ENCODE measurements at places on chromosomes 3 and 15. TPM values are rescaled to one million over a fixed set of nuclear protein-coding genes. Genes with fewer than 3 reads are reported as not detected.

GRCh38 chr3:197521277-197522182 lies 34.2 kb downstream of the BDH1 start:
- no peak overlapping the region for H3K27ac ChIP-seq
- no peaks in the 10 kb centered on the region for H3K27me3 ChIP-seq
- H3K36me3 ChIP-seq: no peaks in the 10 kb centered on the region
- peaks cover 3% of the 10 kb centered on the region for H3K4me1 ChIP-seq

DNA sequence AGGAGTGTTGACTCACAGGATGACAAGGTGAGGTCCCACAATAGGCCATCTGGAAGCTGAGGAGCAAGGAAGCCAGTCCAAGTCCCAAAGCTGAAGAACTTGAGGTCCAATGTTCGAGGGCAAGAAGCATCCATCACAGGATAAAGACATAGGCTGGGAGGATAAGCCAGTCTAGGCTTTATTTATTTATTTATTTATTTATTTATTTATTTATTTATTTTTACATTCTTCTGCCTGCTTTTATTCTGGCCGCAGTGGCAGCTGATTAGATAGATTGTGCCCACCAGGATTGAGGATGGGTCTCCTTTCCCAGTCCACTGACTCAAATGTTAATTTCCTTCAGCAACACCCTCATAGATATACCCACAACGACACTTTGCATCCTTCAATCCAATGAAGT lies 472.2 kb upstream of the DPPA4 start:
- H3K27ac ChIP-seq: no peak overlapping the region
- H3K4me1 ChIP-seq: no peaks in the 10 kb centered on the region
- no peak for DNase-seq

DNA sequence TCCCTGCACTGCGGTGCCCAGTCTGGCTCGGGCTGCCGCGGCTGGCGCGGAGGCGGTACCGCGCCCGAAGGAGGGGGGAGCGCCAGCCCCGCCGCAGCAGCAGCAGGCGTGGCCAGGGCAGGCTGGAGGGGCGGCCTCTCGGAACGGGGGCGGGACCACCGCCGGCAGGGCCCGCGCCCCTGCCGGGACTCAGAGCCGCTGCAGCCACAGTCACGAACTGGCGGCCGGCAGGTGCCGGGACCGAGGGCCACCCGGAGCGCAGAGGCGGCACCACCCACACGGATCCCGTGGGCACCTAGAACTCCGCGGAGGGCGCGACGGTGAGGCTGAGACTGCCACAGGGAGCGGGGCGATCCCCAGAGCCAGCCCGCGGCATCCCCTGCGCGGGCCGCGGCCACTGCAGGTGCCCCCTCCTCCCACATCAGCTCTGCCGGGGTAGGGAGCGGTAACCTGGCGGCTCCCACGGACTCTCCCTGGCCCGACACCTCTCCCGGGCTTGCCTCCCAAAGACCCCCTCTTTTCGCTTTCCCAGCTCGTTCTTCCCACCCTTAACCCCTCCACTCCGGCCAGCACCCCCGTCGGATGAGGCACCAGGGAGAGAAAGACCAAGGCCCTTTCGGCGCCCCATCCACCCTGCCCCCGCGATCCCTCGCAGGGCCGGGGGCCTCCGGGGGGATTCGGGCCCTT lies at the start of gene VWA5B2:
TSS of gene VWA5B2 (plus strand) at position 192 of the 687 bp plus-strand sequence. CDS start 944 bp downstream, outside the sequence.
- peaks cover 22% of the 10 kb centered on the region for H3K27me3 ChIP-seq
- DNase-seq: no peak
- H3K27ac ChIP-seq: no peak within 1 kb of the TSS
- no peaks in the 10 kb centered on the region for H3K36me3 ChIP-seq
- peak within 1 kb of the TSS; percentile 76 for H3K4me3 ChIP-seq

DNA sequence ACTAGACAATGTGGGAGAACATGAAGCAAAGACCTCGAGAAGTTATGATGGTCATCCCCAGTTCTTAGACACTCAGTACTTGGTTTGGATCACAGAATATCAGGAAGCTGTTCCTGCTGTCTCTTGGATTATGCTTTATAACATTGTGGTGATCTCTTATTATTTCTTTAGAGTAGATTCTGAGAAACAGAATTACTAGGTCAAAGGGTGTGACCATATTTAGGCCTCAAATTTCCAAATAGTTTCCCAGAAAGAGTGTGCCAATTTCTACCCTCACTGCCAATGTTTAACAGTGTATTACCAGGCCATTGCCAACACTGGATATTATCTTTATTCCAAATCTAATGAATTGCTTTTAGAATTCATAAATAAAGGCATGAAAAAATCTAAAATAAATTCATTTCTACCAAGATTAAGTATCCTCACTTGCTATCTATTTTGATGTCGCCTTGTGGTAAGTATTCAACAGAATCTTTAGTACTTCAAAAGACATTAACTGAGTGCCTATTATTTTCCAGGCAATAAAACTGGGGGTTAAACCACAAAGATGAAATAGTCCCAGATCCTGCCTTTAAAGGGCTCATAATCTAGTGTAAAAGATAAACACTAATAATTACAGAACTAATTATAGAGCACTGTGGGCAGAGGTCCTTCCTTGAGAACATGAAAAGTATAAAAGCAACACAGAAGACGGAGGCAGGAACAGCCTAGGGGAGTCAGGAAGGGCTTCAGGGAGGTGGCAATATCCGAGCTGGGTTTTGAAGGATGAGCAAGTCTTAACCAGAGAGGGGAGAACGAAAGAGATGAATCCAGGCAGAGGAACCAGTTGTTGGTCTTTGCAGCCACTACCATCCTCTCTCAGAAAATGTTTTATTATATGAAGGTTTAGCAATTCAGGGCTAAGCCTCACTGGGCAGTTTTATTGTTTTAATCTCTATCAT lies 86.8 kb downstream of the IGF2BP2 start:
- DNase-seq: no peak
- no peak overlapping the region for H3K27ac ChIP-seq
- no peaks in the 10 kb centered on the region for H3K4me1 ChIP-seq
- H3K36me3 ChIP-seq: no peaks in the 10 kb centered on the region
- H3K4me3 ChIP-seq: no peak overlapping the region

DNA sequence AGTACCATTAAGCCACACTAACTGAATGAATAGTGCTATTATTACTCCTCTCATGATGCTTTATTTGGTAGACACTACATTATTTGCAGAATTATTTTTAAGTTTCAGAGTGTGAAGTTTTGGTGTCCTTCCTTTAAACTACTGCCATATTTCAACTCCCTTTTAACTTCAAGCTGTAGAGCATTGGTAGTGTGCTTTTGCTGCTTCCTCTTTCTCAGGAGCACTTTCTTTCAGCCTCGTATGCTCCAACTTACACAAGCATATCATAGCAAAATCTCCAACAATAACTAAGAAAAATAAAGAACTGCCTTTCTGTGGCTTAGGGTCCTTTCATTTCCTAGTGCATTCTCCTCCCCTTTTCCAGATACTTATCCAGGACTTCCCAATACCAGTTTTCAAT lies 476.4 kb upstream of the AGTR1 start:
- no peaks in the 10 kb centered on the region for H3K36me3 ChIP-seq
- H3K27me3 ChIP-seq: no peaks in the 10 kb centered on the region
- no peak for DNase-seq
- H3K4me3 ChIP-seq: no peak overlapping the region
- peaks cover 14% of the 10 kb centered on the region for H3K4me1 ChIP-seq
- H3K27ac ChIP-seq: no peak overlapping the region

The SCG5 gene
- total RNA-seq: 2.4 TPM

DNA sequence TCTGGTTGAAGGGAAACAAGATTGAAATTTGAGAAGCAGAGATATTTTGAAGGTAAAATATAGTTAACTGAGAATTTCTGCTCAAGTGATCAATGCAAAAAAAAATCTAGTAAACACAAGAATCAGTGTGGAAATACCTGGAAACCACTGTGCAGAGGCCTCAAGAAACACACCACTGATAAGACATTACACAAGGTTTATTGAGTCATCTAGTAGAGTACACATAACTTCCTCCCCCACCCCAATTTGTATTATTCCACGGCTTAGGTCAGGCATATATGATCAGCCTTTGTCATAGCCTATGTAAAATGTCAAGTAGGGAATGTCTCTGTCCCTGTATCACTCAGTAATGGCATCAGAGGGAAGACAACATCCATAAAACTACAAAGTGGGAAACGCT lies 447.8 kb upstream of the BCHE start:
- no peak overlapping the region for H3K4me3 ChIP-seq
- no peaks in the 10 kb centered on the region for H3K36me3 ChIP-seq
- H3K4me1 ChIP-seq: peaks cover 3% of the 10 kb centered on the region

All from thoracic aorta (tissue), 2 donors.